Ureter (tissue), 1 donor: ENCODE measurements at places on chromosomes 11 and 22. TPM values are rescaled to one million over a fixed set of nuclear protein-coding genes. Genes with fewer than 3 reads are reported as not detected.

JAML gene
- 13.9 TPM for total RNA-seq

ST13 gene
- total RNA-seq = 216 TPM

OR8H3 gene
- not detected for total RNA-seq

FAT3 gene
- 16.1 TPM for total RNA-seq

TNRC6B gene
- total RNA-seq = 63.3 TPM

KCNJ1 gene
- total RNA-seq = not detected

RASGRP2 gene
- total RNA-seq = 23.3 TPM

C22orf39 gene
- total RNA-seq = 31.5 TPM

SCN3B gene
- 2.1 TPM for total RNA-seq

MCAM gene
- 98.7 TPM for total RNA-seq

KCNE3 gene
- 5.9 TPM for total RNA-seq

ETS1 gene
- 112 TPM for total RNA-seq

TMPRSS5 gene
- total RNA-seq = 1.5 TPM

VPREB1 gene
- total RNA-seq = not detected

DCHS1 gene
- 26.0 TPM for total RNA-seq

TRIM29 gene
- 192 TPM for total RNA-seq

TRIM34 gene
- total RNA-seq = 9.1 TPM

OPCML gene
- 0.10 TPM for total RNA-seq

MMP11 gene
- total RNA-seq = 1.5 TPM

MS4A8 gene
- total RNA-seq = not detected

UBQLN3 gene
- total RNA-seq = 0.70 TPM

PAMR1 gene
- total RNA-seq = 14.7 TPM

TBX1 gene
- total RNA-seq = 13.0 TPM

DEPDC7 gene
- 0.86 TPM for total RNA-seq
